ENCODE measurements at places on chromosomes 7 and 10. TPM values are rescaled to one million over a fixed set of nuclear protein-coding genes. Genes with fewer than 3 reads are reported as not detected.

The RAB18 gene
- polyA plus RNA-seq: 74.4 TPM

The ABCB1 gene
- polyA plus RNA-seq: 1.1 TPM

The PRLHR gene
- not detected for polyA plus RNA-seq

The XRCC2 gene
- 4.0 TPM for polyA plus RNA-seq

The EVX1 gene
- not detected for polyA plus RNA-seq

The MKX gene
- polyA plus RNA-seq: 1.3 TPM

The CCL26 gene
- polyA plus RNA-seq: 1.5 TPM

The CCDC7 gene
- 1.0 TPM for polyA plus RNA-seq

The CACNB2 gene
- 0.70 TPM for polyA plus RNA-seq

The ASZ1 gene
- 0.03 TPM for polyA plus RNA-seq

The FXYD4 gene
- polyA plus RNA-seq: not detected

The HOXA9 gene
- polyA plus RNA-seq: 0.11 TPM

The LFNG gene
- 1.2 TPM for polyA plus RNA-seq

The ZNF277 gene
- polyA plus RNA-seq: 23.1 TPM

The AOAH gene
- not detected for polyA plus RNA-seq

The P4HA1 gene
- polyA plus RNA-seq: 89.1 TPM

The TMEM176A gene
- polyA plus RNA-seq: 0.38 TPM

The AKR1D1 gene
- not detected for polyA plus RNA-seq

The NUDT5 gene
- 69.4 TPM for polyA plus RNA-seq

The ITGB8 gene
- 10.8 TPM for polyA plus RNA-seq

The SPDYE6 gene
- polyA plus RNA-seq: not detected

The SPDYE18 gene
- polyA plus RNA-seq: 0.11 TPM

The IL2RA gene
- not detected for polyA plus RNA-seq

The NANOS1 gene
- polyA plus RNA-seq: 1.1 TPM

The GRM8 gene
- polyA plus RNA-seq: not detected

The LRRD1 gene
- polyA plus RNA-seq: 0.02 TPM
